Activated CD4-positive, alpha-beta T cell treated with anti-CD3 and anti-CD28 coated beads for 1 hour (primary cell): ENCODE measurements at places on chromosomes 7 and 10.
A peak's percentile ranks its signal among the peaks of the same experiment; 100 is the strongest.

GRCh38 chr7:71198391-71198790 lies 66.4 kb downstream of the GALNT17 start:
- DNase-seq = no peak

GRCh38 chr7:16776053-16776452 lies 22.5 kb downstream of the TSPAN13 start:
- no peak for DNase-seq

DNA sequence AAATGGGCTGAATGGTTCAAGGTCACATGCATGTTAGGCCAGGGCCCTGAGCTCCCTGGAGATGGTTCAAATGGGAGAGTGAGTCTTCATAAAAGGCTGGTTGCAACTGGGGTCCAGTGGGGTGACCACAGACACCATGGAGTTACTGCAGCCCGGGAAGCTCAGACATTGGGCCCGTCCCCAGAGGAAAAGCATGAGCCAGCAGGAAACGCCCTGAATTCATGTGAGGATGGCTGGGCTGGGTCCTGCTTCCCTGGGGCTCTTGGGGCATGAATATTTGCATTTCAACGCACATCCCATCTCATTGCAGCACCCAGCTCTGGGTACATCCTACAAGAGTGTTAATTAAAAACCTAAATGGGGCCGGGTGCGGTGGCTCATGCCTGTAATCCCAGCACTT lies 549.0 kb downstream of the TCERG1L start:
- DNase-seq = no peak

DNA sequence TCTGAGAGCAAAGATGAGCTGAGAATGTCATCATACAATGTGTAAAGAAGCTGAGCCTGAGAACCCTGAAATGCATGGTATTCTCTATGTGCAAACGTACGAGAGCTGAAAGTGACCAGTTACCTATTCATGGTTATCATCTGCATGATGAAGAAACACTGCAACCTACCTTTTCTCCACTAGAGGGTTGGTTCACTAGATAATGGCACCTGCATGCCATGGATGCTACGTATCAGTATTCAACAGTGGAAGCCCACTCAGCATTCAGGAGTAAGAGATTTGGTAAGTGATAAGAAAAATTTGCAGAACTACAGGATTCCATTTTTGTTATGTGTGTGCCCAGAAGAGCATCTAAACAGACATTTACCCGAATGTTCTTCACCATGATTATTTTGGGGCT lies 145.4 kb downstream of the PTPRN2 start:
- DNase-seq = no peak

DNA sequence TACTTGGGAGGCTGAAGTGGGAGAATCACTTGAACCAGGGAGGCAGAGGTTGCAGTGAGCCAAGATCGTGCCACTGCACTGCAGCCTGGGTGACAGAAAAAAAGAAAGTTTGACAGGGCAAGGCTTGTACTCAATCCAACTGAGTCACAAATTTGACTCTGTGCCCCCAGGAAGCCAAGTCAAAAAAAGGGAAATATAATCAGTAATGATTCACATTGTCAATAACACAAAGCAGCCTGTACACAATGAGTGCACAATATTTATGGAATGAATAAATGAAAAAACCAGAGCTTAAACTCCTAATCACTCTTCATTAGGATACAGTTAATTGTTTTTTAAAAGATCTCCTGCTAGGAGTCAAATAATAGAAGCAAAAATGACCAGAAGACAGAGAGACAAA lies 6.4 kb downstream of the NAPEPLD start:
- no peak for DNase-seq

DNA sequence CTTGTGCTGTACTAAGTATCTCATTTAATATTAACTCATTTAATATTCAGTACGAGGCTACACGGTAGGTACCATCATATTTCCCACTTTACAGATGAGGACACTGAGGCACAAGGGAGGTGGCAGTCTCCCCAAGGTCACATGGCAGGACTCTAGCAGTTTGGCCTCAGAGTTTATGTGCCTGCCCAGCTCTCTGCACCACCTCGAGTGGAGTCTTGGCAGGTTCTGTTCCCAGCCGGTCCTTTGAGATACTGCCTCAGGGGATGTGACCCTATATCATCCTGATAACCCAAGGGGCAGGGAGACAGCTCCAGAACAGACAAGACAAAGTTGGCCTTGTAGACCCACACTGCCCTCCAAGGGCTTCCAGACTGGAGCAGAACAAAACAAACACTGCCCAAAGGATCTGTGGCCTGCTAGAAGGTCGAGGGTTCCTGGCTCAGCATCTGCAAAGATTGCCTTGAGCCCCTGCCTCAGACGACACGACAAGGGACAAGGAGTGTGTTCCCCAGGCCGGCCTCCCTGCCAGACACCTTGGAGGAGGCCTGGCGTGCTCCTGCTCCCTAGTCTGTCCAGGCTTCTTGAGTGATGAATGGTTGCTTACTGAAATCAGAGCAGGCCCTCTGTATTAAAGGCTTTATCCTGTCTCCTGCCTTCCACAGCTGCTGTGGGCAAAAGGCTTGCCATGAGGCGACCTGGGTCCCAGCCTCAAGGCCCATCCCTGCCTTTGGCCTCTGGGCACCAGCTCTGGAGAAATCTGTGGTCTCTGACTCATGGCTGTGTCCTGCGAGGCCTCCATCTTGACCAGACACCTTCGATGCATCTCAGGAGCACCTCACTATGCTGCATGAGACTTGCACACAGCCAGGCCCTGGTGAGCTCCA lies 3.9 kb upstream of the PWWP2B start:
- DNase-seq = no peak

DNA sequence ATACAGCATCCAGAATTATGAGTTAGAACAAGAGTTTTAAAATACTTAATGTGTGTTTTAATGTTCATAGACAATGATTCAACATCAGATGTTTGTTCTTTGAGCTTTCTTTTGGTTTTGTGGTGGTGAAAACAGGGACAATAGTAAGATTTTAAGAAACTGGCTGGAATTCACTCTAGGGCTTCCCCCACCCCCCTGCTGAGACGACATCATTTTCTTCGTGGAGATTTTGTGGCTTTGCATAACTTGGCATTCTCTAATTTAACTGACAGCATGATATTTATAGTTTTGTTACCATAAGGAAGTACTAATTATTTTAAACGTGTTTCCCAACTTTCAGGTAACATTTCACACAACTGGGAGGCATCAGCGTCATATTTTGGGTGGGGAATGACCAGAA lies 184.1 kb downstream of the BICC1 start:
- DNase-seq = no peak

DNA sequence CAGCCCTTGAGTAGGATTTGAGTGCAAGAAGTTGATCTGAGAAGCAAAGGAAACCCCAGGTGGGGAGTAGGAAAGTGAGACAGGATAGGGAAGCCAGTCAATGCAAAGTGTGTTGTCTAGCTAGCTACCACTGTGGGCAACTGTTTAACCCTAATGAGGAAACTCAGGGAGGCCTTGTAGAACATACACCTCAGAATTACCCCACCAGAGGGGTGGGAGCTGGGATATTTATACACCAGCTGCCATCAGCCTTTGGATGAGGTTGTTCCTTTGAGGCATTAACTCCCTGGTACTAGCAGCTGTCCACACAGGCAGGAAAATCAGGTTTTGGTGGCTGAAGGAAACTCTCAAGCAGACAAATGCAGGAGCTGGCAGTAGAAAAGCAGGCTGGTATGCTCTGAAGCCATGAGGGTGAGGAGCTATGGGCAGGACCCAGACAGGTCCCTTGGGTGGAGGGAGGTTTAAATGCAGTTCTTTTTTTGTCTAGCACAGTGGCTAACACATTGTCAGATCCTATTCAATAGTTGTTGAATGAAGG lies 60.1 kb upstream of the ARID5B start:
- DNase-seq = no peak

GRCh38 chr7:90492250-90492649 lies 22.8 kb downstream of the PTTG1IP2 start:
- no peak for DNase-seq

DNA sequence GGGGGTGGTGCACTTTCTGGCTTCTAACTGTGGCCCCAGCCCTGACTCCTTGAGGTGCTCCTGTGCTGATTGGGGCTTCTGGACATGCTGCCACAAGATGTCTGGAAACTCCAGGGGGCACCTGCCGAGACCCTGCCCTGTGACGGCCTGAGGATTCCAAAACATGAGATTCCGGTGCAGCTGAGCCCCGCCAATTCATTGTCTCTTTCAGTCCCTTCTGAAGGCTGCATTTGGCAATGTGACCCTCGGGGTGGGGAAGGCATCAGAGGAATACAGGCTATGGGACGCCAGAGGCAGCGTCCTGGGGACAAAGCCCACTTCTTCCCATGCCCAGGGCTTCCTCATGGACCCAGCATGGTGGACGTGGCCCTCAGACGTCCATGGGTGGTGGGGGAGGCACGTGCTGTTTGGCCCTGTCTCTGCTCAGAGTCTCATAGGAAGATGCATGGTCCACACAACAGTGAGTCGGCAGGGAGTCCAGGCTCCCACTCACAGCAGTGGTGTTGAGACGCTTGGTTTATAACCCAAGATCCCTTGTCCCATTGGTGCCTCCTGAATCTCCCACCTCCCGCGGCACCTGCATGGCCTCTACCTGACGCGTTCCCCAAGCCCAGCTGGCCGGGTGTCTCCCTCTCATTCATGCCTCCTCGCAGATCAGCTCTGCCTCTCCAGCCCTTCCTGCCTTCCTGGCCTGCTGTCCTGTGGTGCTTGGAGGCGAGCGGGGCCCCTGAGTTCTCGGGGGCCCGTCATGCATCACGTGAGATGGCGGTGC lies 129.9 kb downstream of the WDR37 start:
- no peak for DNase-seq

- DNase-seq = no peak
Measured at GRCh38 chr7:155652156-155653114, 8.0 kb downstream of the RBM33 start.

DNA sequence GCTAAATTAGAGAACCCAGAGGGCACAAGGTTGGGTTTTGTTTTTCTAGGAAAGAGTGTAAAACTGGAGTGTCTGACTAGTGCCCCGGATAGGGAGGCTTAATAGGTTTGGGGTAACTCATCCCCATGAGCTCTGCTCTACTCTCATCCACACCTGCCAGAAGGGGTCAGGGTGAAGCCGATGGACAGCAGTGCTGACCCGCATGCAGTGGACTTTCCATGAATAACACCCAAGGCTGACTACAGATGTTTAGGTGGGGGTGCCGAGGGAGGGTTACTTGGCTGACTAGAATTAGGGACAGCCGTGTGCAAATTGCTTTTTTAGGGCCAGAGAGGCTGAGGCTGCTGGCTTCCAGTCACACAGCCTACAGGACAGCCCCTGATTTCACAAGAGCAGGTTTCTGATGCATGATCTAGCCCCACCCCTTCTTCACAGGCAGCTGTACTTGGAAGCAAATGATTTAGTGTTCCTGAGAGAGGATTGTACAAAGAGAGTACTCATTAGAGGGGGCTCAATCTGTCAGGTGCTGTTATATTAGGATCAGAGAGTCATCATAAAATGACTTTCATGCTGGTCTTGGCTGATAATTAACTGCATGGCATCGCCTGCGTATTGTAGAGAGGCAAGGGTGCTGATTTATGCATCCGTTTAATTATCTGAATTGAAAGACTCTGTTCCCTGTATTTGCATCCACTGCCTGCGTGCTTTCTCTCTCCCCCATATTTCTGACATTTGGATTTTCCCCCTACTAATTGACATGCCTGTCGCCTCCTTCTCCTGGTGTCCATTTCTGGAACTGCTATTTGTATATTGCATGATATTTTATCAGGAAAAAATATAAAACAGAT lies 9.5 kb downstream of the INHBA start:
- no peak for DNase-seq

DNA sequence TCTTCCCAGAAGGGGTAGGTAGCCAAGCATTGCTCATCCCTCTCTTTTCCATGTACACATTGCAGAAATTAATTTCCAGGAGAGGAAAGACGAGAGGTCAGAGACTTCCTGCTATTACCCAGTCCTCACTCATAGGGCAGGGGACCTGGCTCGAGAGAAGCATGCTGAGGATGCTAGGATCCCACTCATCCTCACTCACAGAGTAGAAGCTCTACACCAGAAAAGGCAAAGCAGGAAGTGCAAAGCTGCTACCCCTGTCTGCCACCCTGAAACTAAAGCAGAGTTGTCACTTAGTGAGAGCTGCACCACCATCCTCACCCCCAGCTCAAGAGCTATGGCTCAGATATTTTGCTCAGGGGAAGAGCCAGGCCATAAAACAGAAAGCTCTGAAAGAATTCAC lies 9.9 kb downstream of the OR9A2 start:
- no peak for DNase-seq

DNA sequence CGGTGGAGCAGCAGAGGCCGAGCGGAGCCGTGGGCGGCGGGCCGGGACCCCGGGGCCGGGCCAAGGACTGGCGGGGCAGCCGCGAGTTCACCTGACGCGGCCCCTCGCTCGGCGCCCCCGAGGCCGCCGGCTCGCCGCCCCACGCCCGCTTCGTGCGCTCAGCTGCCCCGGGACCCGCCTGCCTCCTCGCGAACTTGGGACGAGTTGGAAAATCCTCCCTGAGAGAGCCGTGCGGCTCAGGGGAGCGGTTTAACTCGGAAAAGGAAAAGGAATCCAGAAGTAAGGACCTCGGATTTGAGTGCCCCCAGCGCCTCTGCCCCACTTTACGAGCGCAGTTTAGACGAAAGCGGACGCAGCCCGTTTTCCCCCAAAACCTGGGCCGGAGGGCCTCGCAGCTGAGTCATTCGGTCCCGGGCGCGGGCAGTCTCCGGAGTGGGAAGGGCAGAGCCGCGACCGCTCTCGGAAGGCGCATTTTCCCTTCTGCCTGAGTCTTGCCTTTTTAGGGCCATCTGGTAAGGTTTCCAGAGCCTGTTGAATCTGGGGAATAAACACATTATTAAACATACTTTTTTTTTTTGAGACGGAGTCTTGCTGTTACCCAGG lies 744 bp downstream of the CREM start:
- DNase-seq = peak; percentile 53

GRCh38 chr10:75493464-75493863 lies 62.0 kb downstream of the LRMDA start:
- DNase-seq = no peak

DNA sequence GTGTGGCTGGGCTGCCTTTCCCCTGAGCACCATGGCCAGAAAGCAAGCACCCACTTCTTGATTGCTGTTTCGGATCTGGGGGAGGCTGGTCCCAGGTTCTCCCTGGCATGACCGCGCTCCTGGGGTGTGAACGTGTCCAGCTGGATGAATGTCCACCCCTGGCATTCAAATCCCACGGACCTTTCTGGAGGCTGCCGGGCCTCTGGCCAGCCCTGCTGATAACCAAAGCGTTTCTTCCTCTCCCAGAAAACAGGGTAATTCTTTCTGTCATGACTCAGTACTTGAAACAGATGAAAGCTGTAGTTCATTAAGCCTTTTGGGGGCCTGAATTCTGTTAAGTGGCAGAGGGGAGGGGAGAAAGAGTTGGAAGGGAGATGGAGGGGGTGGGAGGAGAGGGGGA lies 73.1 kb upstream of the SAMD8 start:
- DNase-seq = no peak

DNA sequence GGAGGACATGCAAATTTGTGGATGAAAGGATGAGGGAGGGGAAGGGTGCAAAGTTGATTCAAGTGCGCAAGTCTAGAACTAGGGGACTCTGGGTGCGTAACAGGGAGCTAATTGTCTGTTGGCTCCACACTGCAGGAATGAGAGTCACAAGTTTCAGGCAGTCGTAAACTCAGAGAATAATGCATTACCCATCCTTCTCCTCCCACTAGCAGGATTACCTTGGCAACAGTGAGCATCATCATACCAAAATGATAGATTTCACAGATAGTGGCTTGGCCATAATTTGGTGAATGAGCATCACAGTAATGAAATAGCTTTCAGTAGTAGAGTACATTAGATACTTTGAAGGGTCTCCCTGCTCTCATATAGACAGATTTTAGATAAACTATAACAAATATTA lies 565.5 kb downstream of the GALNT17 start:
- DNase-seq = no peak
